HCEC 1CT (cell line): ENCODE measurements at places on chromosomes 12 and 14.
A peak's percentile ranks its signal among the peaks of the same experiment; 100 is the strongest.

DNA sequence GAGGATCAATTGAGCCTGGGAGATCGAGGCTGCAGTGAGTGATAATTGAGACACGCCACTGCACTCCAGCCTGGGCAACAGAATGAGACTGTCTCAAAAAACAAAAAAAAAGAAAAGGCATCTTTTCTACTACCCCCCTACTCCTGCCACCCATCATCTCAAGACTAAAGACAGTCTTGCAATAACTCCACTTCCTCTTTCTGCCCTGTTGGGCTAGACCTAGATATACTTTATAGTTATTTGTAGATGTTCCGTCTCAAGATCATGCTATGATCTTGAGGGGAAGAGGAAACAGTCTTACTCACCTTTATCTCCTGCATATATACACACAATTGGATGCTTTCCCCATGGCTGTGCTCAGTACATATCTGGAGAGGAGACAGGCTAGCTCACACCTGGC is 12.1 kb upstream of the ESPL1 start:
- no peak for DNase-seq

DNA sequence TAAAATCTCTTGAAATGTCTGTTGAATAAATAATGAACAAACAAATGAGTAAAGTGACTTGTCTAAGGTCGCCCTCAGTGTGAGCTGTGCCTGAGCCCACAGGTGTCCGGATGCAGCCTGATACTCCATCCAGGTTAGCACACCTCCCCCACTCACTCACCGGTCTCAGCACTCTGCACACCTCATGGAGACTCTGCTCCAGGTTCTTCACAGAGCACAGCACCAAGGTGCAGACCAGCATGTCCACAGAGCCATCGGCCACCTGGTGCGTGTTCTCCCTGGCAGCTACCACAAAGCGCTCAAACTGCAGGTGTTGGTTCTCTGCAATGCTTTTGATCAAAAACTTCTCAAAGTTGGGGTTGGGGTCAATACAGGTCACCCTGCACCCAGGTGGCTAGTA is 4.1 kb upstream of the KRT7 start:
- DNase-seq: no peak

DNA sequence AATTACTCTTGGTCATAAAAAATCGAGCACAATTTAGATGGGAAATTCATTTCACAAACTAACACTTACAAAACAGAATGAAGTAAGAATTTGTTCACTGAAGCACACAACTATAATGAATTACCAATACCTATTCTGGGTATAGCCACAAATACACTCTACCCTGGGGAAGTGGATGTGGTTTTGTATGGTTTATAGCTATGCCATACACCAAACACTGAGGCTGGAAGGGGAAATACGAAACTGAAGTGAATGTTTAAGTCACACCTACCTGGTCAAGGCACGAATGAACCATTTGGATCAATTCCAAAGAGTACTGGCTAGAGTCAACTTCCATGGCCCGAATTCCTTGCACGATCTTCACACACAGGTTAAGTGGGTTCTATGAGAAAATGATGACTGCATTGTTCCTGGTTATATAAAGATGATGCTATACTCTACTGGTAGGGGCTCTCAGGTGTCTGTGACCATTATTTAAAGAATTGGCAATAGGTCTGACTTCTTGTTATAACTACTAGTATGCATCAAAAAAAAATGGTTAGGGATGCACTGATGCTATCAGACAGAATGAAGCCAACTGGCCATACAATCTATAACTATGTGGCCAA is 12.8 kb downstream of the NEK9 start:
- no peak for DNase-seq

DNA sequence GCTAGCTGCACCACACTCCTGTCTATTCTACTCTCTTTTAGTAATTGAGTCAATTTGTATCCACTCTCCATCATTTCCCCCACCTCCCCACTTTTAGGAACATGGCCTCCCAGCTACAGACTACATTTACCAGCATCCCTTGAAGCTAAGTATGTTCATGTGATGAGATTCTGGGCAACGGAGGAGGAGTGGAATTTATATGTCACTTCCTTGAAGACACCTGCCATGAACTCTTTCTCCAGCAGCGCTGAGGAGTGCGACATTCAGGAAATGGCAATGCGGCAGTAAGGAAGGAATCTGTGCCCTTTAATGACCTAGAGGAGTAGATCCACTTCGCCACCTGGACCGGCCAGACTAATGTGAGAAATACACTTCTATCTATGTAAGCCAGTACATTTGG is 243.7 kb upstream of the DIO2 start:
- DNase-seq: no peak

- no peak for DNase-seq
Observed at GRCh38 chr14:95695913-95696312, 9.7 kb downstream of the TCL1B start.

DNA sequence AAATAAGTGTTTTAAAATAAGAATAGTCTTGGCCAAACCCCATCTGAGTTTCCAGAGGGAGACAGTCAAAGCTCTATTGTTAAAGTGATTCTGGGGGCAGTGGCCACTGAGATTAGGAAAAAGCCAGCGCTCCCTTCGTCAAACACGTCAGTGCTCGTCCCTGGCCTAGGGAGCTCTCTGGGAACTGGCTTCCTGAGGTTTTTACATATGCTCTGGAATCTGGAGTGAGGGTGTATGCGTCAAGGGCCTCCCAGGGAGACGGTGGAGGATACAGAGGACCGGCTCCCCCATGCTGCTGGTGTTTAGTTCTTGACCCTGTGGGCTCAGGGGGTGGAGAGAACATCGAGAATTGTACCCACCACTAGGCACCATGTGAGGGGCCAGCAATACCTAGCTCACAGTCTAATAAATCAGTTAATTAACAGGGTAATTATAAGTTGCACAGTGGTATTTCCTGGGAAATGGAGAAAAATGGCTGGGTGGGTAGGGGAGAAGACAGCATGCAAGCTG is 87.0 kb downstream of the SLC25A47 start:
- DNase-seq: no peak

GRCh38 chr12:26630546-26631027 is 202.4 kb downstream of the ITPR2 start:
- DNase-seq: peak; percentile 77

DNA sequence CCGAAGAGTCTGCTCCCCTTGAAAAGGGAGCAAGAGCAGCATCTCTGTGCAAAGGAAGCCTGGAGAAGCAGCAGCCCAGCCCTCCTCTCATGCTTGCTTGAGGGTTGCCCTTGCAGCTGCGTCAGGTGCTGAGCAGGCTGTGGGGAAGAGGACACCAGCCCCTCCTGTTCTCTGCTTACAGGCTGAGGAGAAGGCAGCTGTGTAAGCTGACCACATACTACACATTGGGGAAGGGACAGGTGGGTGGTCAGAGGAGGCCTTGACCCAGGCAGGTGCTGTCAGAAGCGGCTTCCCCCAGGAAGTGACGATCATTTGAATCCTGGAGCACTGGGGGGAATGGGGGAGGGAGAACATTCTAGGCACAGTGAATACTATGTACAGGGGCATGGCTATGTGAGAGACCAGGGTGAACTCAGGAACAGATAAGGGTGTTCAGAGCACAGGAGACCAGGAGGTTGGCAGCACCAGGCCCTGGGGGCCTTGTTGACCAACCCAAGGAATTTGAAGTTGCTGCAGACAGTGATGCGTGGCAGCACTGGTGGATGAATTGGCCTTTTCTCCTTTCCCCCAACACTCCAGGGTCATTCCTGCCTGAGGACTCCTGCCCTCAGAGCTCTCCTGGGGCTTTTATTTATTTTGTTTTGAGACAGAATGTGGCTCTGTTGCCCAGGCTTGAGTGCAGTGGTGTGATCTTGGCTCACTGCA is 2.7 kb upstream of the KLC1 start:
- DNase-seq: no peak

DNA sequence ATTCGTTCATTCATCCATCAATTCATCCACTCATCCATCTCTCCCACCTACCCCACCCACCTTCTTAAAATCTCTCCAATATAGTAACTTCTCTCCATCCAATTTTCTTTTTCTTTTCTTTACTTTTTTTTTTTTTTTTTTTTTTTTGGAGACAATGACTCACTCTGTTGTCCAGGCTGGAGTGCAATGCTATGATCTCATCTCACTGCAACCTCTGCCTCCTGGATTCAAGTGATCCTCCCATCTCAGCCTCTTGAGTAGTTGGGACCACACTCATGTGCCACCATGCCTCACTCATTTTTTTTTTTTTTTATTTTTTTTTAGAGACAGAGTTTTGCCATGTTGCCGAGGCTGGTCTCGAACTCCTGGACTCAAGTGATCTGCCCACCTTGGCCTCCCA is 118.4 kb downstream of the SUDS3 start:
- peak; percentile 28 for DNase-seq

- peak; percentile 64 for DNase-seq
Observed at GRCh38 chr12:64998371-64999147, 122.5 kb downstream of the WIF1 start.

DNA sequence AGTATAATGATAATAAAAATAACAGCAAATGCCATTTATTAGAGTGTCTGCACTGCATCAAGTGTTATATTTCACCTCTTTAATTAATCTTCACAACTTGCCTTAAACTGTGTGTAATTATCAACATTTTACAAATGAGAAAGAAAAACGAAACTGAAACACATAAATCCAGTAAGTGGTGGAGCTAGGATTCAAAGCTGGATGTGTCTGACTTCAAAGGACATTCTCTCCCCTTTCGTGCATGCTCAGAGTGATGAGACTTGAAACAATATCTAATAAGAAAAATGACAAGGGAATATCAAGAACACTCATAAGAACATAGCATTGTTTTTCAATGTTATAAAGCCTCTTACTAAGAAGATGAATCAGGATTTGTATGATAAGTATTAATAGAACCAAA is 78.8 kb downstream of the DUSP6 start:
- DNase-seq: no peak

- DNase-seq: no peak
Observed at GRCh38 chr12:125021771-125022170, 28.3 kb downstream of the BRI3BP start.

GRCh38 chr12:3533703-3534386 is 42.8 kb downstream of the PRMT8 start:
- peak; percentile 43 for DNase-seq

DNA sequence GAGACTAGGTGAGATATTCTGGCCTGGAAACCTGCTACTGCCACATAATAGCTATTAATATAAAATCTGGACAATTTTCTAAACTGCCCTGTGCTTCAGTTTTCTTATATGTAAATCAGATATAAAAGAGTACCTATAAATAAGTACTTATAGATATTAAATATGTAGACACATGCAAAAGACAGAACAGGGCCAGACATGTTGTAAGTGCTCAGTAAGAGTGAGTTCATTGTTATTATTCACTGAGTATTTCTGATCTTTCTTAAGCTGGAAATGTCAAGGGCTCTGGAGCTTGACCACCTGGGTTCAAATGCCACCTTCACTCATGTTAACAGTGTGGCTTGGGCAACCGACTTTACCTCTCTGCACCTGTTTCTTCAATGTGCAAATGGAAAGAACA is 179.8 kb downstream of the GALC start:
- DNase-seq: no peak

GRCh38 chr12:106671840-106672239 is 89.0 kb downstream of the RFX4 start:
- DNase-seq: no peak

DNA sequence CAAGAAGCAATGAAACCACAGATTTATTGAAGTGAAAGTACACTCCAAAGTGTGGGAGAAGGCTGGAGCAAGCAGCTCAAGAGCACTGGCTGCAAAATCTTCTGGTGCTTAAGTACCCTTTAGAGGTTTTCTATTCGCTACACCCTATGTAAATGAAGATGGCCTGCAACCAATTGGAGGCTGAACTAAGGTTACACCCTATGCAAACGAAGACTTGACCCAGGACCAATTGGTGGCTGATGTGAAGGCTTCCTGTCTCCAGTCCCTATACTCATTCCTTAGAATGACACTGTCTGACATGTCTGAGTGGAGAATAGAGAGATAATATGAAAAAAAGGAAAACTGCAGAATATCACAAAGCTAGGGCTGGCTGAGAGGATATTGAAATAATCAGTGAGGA is 57.2 kb downstream of the ALG10B start:
- DNase-seq: no peak

DNA sequence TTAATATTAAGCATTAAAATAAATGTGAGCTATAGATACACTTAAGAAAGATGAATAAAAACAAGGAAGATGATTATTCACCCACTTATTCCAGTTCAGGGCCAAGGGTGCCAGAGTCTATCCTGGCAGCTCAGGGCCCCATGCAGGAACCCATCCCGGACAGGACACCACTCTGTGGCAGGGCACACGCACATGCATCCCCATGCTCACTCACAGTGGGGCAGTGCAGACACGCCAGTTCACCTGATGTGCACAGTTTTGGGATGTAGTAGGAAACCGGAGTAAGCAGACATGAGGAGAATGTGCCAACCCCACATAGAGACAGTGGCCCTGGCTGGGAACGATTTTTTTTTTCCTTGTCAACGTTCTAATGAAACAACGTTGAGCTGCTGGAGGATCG is 47.2 kb downstream of the DICER1 start:
- DNase-seq: no peak

DNA sequence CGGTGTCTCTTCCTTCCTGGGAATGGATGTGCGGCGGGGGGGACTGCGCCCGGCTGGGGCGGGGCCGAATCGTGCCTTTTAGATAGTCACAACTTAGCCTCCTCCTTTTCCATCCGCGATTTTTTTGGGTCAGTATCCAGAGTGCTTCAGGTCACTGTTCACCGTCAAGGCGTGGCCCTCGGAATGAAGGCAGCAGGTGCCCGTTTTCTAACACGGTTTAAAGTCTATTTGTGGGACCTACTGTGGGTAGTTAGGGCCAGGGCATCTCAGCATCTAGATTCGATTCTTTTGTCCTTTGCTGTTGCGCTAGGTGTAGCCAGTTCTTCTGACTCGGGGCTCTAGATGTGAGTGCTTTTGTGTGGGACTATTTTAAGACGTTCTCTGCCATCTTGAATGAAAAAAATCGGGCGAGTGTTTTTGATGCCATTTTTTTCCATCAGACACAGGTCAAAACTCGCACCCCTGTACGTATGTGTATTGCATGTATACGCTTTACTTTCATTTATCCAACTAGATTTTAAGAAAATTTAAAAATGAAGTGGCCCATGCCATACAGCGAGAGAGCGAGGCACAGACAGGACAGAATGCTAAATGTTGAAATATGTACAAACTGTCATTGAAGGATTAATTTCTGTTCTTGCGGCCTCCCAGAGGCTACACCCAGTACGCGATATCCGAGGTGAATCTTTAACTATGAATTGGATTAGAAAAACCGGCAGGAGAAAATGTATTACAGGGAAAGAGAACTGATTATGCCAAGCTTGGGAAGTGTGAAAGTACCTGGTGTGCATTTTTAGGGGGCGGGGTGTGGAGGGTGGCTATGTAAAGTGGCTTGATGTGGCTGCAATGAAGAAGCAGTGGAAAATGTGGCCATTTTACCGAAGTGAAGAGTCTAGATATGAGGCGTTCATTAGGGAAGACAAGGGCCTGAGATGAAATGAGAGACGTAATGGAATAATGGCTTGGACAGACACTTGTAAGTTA is 835 bp downstream of the VEZT start:
- DNase-seq: peak; percentile 58

- DNase-seq: peak; percentile 49
Observed at GRCh38 chr14:22980672-22981089, 1.7 kb downstream of the AJUBA start.

- DNase-seq: no peak
Observed at GRCh38 chr12:54561164-54561563, 11.8 kb downstream of the PDE1B start.

GRCh38 chr14:70186900-70187451 is 1.8 kb downstream of the SLC8A3 start:
- peak; percentile 17 for DNase-seq
